ENCODE measurements at places on chromosomes 13 and 19.

DNA sequence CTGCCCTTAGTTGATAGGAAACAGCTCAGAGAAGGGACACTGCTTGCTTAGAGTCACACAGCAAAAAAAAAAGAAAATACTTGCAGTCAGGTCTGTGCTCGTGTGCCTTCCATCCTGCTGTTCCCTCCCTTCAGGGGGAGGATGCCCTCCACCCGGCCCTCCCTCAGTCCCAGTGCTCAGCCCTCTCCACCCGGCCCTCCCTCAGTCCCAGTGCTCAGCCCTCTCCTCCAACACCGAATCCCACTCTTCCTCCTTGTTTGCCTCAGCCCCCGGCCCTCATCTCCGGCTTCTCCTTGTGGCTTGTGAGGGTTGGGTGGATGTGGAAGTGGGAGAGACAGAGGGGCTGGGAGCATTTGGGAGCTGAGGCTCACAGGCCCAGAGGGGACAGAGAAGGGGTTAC is 5.8 kb downstream of the TFPT start:
- no peak for DNase-seq

- no peak for DNase-seq
Measured at GRCh38 chr13:53191091-53191490, 162.5 kb downstream of the OLFM4 start.

GRCh38 chr13:108996430-108996829 is 367.0 kb downstream of the MYO16 start:
- no peak for DNase-seq

DNA sequence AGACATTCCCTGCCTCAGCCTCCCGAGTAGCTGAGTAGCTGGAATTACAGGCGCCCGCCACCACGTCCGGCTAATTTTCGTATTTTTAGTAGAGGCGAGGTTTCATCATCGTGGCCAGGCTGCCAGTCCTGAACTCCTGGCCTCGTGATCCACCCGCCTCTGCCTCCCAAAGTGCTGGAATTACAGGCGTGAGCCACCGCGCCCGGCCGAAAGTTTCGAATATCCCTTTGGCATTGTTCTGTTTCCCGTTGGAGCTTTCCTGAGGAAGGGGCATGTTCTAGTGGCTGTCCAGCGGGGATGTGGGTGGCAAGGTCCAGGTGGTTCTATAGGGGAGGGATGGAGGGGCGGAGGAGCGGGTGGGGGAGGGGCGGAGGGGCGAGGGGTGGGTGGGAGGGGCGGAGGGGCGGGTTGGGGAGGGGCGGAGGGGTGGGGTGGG is 2.1 kb upstream of the BSG start:
- no peak for DNase-seq

- no peak for DNase-seq
Measured at GRCh38 chr13:76326343-76326742, 559.9 kb downstream of the KCTD12 start.
